RCC 7860 (cell line): ENCODE measurements at places on chromosomes 12 and 14.
A peak's percentile ranks its signal among the peaks of the same experiment; 100 is the strongest.

DNA sequence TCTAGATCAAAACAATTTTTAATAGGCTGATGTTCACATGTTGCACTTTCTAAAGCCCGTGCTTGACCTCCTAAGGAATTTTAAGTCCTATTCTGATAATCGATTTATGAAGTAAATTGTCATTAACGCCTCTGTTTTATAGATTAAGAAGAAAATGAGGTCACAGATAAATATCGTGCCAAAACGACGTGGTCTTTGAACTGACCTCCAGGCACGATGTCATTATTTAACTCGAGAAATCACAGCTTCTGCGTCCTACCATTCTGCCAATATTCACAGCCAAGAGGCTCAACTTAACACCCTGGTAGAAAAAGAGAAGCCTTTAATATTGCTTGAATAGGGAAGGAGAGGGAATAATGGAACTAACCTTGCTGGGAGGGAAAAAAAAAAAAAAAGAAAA is 888 bp upstream of the EEA1 start:
- DNase-seq = no peak

GRCh38 chr12:88643685-88644084 is 63.4 kb upstream of the KITLG start:
- no peak for DNase-seq

GRCh38 chr14:58193542-58193941 is 6.4 kb upstream of the ACTR10 start:
- no peak for DNase-seq

DNA sequence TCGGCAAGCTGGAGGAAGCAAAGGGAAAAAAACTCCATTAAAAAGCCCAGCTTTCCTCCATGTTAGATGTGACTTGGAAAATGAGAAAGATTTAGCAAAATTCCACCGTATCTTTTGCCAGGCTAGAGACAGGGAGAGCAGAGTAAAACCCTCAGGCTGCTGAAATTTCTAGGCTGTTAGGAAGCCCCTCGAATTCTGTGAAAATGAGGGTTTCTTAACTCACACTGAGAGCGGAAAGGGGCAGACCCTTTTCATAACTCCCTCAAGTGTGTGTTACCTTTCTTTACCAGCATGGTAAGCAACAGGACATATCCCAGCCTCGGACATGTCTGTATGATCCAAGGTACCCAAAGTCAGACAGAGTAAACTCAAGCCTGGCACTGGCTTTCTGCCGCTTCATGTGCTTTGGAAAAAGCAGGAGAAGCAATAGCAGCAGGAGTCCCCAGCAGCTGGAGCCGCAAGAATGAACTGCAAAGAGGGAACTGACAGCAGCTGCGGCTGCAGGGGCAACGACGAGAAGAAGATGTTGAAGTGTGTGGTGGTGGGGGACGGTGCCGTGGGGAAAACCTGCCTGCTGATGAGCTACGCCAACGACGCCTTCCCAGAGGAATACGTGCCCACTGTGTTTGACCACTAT is at the start of gene RHOJ:
TSS of gene RHOJ (plus strand) at position 37 of the 637 bp plus-strand sequence. CDS start at position 464, 427 bp downstream.
- DNase-seq = no peak

DNA sequence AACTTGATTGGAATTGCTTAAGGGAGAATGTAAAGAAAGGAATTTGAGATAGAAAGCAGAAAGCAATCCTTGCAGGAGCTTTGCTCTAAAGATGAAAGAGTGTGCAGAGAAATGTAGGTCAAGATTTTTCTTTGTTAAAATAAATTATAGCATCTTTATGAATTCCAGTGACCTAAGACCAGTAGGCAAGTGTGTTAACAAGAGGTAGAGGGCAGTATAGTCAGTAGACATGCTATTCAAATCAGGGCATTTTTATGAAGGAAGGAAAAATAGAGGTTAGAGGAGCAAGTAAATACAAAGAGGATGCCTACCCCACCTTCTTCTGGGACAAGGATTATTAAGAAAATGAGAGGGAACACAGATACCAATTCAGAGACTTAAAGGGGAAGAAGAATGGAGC is 148.5 kb downstream of the PLCZ1 start:
- DNase-seq = no peak

- DNase-seq = no peak
Measured at GRCh38 chr14:105847400-105847799, 321.0 kb downstream of the TMEM121 start.

- DNase-seq = peak; percentile 79
Measured at GRCh38 chr14:50961605-50962221, 17.4 kb upstream of the PYGL start.

GRCh38 chr14:83289390-83289789 is 1755.7 kb upstream of the SEL1L start:
- no peak for DNase-seq

DNA sequence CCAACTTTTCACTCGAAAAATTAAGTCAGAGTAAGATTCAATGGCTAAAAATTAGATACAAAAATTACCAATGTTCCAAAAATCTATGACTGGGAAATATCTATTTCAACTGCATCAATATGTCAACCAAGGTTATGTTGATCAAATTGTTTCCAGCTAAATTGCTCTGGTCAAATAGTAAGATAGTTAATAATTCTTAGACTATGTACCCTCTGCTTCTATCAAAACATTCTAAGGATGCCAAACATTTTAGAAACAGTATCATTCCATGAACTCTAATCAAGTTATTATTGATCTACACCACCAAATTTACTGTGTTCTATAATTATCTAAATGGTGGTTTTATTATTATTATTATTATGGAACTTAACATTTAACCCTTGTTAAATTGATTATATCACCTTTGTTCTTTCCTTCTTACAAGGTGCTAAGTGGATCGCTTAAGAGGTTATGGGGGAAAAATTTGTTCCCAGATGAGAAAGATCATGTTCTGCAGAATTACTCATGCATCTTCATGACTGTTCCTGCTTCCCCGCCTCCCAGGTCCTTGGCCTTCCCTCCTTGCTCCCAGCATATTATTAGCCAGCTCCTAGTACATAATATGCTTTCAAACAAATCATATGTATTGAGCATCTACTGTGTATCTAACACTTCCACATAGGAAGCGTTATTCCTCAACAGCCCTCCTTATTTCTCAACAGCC is 240.5 kb upstream of the KRR1 start:
- no peak for DNase-seq
